ENCODE measurements at places on chromosomes 3 and 15. TPM values are rescaled to one million over a fixed set of nuclear protein-coding genes. Genes with fewer than 3 reads are reported as not detected.

GRCh38 chr3:171842864-171843518 is at the start of gene TMEM212:
Gene TMEM212, plus strand, starts transcription at chr3:171843349. Its CDS starts 35 bp downstream, at chr3:171843384.
- no peak for DNase-seq

Gene GOLGA8G
- total RNA-seq: not detected

DNA sequence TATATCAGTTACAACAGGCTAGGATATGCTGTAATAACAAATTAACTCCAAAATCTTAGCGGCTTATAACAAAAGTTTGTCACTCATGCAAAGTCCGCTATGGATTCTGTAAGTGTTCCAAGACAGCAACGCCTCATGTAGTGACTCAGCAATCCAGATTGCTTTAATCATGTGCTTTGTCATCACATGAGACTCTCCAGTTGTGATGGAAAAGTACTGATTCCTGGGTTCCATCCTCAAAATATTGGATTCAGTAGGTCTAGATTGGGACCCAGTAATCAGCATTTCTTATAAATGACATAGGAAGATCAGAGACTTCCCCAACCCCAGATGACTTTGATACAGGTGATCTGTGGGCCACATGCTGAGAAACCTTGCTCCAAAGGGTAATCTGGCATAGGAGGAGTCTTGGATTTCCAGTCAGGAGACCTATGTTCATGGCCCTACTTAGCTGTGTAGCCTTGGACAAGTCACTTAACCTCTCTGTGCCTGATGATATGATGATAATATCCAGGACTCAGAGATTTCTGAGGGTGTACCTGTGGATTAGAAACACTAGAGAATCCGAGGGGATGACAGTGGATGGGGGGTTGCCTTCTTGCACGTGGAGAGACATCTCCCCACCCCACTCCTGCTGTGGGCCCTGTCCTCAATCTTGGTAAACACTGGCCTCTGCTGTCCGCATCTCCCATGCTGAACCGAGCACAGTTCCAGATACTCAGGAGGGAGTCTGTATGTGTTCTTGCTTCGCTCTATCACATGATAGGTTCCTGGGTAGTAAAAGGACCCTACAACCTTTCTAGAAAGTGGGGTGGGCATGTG is 65.5 kb downstream of the CORO2B start:
- no peak for DNase-seq

- peak; percentile 88 for DNase-seq
Measured at GRCh38 chr3:39383045-39383880, at the start of gene SLC25A38. Gene SLC25A38, plus strand, starts transcription at chr3:39383370. Its CDS starts 355 bp downstream, at chr3:39383725.

DNA sequence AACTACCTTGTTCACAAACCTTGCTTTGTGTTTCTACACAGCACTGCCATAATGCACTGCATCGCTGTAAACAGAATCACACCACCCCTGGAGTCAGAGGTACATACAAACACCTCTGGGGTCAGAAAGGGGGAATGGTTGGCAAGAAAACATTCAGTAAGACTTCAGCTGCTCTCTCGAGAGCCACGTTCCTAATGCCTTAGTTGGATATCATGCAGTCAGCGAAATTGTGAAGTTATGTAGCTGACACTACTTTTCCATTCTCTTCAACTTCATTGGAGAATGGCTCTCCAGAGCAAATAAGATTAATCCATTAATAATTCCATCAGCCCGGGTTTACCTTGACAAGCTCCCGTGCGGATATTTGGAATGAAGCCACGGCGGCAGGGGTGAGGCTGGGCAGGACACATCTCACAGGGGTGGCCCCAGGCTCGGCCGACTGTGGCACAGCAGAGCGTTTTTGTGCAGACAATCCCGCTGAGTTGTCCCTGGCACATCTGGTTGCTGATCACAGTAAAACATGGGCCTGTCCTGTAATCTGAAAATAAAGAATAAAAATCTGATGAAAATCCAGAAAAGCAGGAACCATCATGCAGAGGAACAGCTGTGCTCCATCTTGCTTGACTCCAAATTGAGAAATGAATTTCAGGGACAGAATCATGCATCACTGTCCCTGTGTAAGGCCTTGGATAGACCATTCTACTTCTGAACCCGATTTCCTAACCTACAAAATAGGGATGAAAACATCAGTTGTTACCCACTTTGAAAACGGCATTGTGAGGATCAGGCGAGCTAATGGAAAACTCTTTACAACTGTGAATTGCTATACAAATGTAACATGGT is 108.0 kb downstream of the FBN1 start:
- DNase-seq: no peak

Gene CNTN4
- not detected for total RNA-seq

DNA sequence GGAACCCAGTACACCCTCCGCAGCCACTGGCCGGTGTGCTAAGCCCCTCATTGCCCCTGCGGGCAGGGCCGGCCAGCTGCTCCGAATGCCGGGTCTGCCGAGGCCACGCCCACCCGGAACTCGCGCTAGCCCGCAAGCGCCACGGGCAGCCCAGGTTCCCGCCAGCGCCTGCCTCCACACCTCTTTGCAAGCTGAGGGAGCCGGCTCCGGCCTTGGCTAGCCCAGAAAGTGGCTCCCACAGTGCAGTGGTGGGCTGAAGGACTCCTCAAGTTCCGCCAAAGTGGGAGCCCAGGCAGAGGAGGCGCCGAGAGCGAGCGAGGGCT is 81.4 kb upstream of the BCHE start:
- DNase-seq: no peak

- no peak for DNase-seq
Measured at GRCh38 chr15:90887037-90887481, 2.8 kb downstream of the FES start.

- no peak for DNase-seq
Measured at GRCh38 chr3:143613226-143613625, 235.0 kb downstream of the SLC9A9 start.

- no peak for DNase-seq
Measured at GRCh38 chr3:119834754-119835370, 53.0 kb downstream of the NR1I2 start.

Gene ST8SIA2
- not detected for total RNA-seq

- DNase-seq: no peak
Measured at GRCh38 chr3:143576568-143577270, 271.5 kb downstream of the SLC9A9 start.

Gene TMEM45A
- total RNA-seq: 1.3 TPM

Measured in activated CD4-positive, alpha-beta memory T cell treated with anti-CD3 and anti-CD28 coated beads, Interleukin-2, amount 10 ng/mL, durations not matched to agents 7 days and 5 days (primary cell).